ENCODE measurements at places on chromosomes 1 and 21. TPM values are rescaled to one million over a fixed set of nuclear protein-coding genes. Genes with fewer than 3 reads are reported as not detected.

DNA sequence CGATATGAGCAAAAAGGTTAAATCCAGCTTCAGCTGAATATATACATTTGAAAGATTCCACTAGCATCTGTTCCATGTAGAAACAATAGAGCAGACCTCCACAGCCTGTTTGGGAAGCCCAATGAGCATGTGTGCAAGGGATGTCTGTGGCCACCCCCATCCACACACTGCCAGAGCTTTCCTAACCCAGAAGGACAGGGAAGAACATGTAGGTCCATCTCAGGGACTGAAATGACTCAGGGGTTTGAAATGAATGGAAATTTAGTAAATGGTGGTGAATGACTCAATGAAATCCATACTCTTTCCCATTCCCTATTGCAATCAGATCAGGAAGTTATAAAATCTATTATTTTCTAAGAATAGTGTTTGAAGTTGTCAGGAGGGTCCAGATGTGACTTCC lies 397.2 kb downstream of the DUSP10 start:
- no peaks in the 10 kb centered on the region for H3K27me3 ChIP-seq
- H3K4me3 ChIP-seq: no peak overlapping the region
- H3K4me1 ChIP-seq: peaks cover 6% of the 10 kb centered on the region
- H3K36me3 ChIP-seq: no peaks in the 10 kb centered on the region

DNA sequence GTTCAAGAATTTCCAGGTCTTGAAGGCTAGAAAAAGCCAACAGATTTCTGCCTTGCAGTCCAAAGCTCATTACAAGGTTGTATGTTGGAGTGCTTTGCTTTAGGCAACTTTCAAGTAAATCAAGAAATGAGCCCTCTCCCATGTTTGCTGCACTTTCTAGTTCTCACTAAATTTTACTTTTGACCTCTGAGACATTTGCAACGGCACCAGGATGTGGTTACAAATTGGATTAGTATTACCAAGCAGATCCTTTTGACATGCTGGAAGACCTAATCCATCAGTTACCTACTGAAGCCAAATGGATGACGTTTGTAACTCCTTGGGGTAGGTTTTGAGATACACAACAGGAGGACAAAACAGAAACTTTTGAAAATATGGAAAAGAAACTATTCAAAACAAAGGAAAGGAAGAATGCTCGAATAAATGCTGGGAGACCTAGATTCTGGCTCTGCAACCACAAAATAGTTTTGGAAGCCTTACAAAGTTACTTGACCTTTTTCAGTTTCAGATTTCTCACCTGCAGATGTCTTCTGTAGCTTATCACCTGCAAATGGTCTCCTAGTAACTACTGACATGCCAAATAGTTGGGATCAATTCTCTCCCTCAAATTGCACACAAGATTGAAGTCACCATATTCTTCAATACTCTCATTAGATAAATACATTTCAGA lies 251.7 kb upstream of the ADGRL2 start:
- H3K4me3 ChIP-seq: no peak overlapping the region
- no peaks in the 10 kb centered on the region for H3K27me3 ChIP-seq
- H3K4me1 ChIP-seq: peaks cover 12% of the 10 kb centered on the region
- H3K27ac ChIP-seq: no peak overlapping the region

- H3K4me1 ChIP-seq: no peaks in the 10 kb centered on the region
- DNase-seq: no peak
- H3K4me3 ChIP-seq: no peak overlapping the region
- no peak overlapping the region for H3K27ac ChIP-seq
Observed at GRCh38 chr1:216032284-216032683, 391.0 kb downstream of the USH2A start.

GRCh38 chr1:114386129-114387009 lies 124.6 kb downstream of the TRIM33 start:
- peak overlapping the region; percentile 18 for H3K27ac ChIP-seq
- no peak for DNase-seq
- peaks cover 20% of the 10 kb centered on the region for H3K36me3 ChIP-seq
- peaks cover 2% of the 10 kb centered on the region for H3K4me1 ChIP-seq

DNA sequence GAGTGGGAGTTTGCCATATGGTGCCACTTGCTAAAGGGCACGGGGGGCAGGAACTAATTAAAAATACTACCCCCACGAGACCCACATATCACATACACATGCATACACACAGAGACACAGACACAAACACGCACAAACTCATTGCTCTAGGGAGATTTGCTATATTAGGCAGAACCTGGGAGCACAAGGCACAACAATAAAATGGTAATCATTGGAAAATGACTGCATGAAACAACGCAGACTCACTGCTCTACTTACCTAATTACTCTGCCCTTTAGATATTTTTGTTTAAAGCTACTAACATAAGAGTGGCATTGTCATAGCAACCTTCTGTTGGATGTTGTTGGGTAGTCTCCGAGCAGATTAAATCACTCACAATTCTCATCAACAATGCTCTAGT lies 20.3 kb upstream of the RGS4 start:
- peaks cover 4% of the 10 kb centered on the region for H3K27me3 ChIP-seq
- H3K27ac ChIP-seq: peak overlapping the region; percentile 79
- peak overlapping the region; percentile 9 for H3K4me3 ChIP-seq
- no peak for DNase-seq
- H3K36me3 ChIP-seq: no peaks in the 10 kb centered on the region
- peaks cover 28% of the 10 kb centered on the region for H3K4me1 ChIP-seq

- no peaks in the 10 kb centered on the region for H3K36me3 ChIP-seq
- DNase-seq: no peak
- peaks cover 4% of the 10 kb centered on the region for H3K27me3 ChIP-seq
- no peak overlapping the region for H3K4me3 ChIP-seq
Observed at GRCh38 chr1:34606504-34606903, 148.3 kb upstream of the GJB5 start.

DNA sequence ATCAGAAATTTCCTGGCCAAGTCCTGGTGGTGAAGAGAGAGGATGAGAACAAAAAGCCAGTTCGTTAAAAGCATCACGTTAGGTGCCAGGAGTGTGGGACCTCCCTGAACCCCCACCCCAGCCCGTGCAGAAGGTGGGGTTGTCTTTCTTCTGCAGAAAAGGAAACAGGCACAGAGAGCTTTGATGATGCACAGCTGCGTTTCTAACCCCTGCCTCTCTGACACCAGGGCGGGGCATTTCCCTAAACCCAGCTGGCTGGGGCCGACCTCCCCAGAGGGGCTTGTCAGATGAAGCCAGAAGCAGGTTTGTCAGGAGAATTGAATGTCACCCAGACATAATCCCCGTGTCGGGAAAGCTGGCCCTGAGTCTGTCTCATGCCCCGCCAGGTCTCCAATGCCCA lies 189.3 kb upstream of the EDN2 start:
- peak overlapping the region; percentile 32 for H3K4me3 ChIP-seq
- peaks cover 5% of the 10 kb centered on the region for H3K36me3 ChIP-seq
- H3K27me3 ChIP-seq: peaks cover 24% of the 10 kb centered on the region

DNA sequence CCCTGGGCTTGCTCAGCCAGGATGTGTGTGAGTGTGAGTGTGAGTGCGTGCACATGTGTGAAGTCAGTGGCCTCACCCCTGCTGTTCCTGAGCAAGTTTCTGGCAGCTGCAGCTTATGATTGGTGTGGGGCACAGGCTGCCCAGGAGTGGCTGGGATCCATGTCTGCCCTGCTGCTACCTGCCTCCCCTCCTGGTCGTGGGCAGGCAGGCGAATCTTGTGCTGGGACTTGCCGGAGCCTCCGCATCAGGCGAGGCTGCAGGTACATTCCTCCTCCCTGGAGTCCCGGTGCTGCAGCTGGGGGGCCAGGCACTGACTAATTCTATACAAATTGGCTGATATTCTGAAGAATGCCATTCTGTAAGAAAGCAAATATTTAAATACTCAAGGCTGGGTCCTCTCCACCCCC lies 85.6 kb upstream of the WNT4 start:
- DNase-seq: no peak
- no peak overlapping the region for H3K27ac ChIP-seq
- no peaks in the 10 kb centered on the region for H3K36me3 ChIP-seq
- H3K4me3 ChIP-seq: no peak overlapping the region
- H3K4me1 ChIP-seq: no peaks in the 10 kb centered on the region

GRCh38 chr21:36790616-36791015 lies 91.7 kb downstream of the SIM2 start:
- H3K4me1 ChIP-seq: peaks cover 32% of the 10 kb centered on the region
- peaks cover 11% of the 10 kb centered on the region for H3K27me3 ChIP-seq
- peak overlapping the region; percentile 1 for H3K4me3 ChIP-seq
- H3K27ac ChIP-seq: peak overlapping the region; percentile 89
- DNase-seq: no peak

DNA sequence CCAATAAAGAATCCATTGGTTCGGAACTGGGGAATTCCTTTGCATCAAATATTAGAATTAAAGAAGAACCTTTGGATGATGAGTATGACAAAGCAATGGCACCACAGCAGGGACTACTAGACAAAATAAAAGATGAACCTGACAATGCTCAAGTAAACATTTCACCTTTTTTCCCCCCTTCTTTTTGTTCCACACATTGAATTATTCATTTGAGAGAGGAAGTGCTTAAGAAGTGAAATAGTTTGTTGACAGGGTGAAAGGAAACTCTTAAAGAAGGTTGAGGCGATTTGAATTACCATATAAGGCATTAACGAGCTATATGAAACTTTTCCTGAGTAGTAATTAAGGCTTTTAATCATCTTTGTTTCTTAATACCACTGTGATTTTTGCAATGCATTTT lies 93.1 kb downstream of the ZMYM4 start:
- H3K36me3 ChIP-seq: no peaks in the 10 kb centered on the region
- no peaks in the 10 kb centered on the region for H3K4me1 ChIP-seq
- H3K27ac ChIP-seq: no peak overlapping the region
- H3K4me3 ChIP-seq: no peak overlapping the region

DNA sequence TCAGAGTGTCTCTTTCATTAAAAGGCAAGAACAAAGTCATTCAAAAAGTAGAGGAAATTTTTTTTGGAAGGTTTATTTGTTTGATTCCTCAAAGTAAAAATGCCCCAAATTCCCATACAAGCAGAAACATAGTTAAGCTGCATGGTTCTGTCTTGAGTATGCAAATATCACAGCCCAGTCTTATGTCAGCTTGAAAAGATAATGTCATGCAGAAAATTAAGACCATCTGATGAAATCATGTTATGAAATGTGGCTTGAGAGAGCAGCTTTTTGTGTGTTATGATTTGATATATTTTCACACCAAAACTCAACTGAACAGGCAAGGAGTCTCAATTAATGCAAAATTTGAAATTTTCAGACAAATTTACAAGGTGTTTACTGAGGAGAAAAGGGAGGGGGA lies 411.0 kb downstream of the LMO4 start:
- no peaks in the 10 kb centered on the region for H3K36me3 ChIP-seq
- no peak overlapping the region for H3K27ac ChIP-seq
- H3K4me3 ChIP-seq: no peak overlapping the region
- H3K27me3 ChIP-seq: no peaks in the 10 kb centered on the region
- no peak for DNase-seq

DNA sequence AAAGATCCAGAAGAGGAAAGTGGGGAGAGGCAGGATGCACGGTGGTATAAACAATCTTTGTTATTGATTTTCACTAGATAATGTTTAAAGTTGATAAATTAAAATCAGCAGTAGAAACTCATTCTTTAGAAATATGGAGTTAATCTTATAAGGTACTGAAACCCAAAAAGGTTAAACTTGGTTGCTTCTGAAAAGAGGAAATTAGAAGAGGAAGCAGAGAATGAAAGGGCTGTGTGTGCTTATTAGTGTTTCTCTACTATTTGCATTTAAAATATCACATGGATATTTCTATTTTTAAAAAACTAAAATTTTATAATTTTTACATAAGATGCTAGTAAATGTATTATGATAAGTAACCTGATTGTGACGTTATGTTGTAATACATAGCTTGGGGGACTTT lies 24.4 kb downstream of the C1orf141 start:
- DNase-seq: no peak
- no peaks in the 10 kb centered on the region for H3K36me3 ChIP-seq
- no peak overlapping the region for H3K4me3 ChIP-seq
- H3K27me3 ChIP-seq: no peaks in the 10 kb centered on the region
- no peak overlapping the region for H3K27ac ChIP-seq

DNA sequence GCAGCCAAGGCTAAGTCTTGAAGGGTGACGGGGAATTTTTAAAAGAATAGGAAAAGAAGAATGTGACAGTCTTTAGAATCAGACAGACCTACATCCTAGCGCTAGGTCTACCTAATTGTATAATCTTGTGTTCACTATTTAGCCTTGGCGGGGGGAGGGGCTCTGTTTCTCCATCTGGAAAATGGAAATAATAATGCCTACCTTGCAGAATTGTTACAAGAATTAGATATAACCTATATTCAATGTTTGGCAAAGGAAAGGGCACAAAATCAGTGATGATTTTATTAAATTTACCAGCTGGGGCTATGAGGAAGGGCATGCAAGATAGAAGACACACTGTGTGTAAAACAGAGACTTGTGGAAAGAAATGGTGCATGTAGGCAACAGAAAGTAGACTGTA lies 154.8 kb downstream of the ZBTB18 start:
- peaks cover 5% of the 10 kb centered on the region for H3K27me3 ChIP-seq
- no peak for DNase-seq
- H3K4me1 ChIP-seq: peaks cover 17% of the 10 kb centered on the region
- H3K4me3 ChIP-seq: no peak overlapping the region

DNA sequence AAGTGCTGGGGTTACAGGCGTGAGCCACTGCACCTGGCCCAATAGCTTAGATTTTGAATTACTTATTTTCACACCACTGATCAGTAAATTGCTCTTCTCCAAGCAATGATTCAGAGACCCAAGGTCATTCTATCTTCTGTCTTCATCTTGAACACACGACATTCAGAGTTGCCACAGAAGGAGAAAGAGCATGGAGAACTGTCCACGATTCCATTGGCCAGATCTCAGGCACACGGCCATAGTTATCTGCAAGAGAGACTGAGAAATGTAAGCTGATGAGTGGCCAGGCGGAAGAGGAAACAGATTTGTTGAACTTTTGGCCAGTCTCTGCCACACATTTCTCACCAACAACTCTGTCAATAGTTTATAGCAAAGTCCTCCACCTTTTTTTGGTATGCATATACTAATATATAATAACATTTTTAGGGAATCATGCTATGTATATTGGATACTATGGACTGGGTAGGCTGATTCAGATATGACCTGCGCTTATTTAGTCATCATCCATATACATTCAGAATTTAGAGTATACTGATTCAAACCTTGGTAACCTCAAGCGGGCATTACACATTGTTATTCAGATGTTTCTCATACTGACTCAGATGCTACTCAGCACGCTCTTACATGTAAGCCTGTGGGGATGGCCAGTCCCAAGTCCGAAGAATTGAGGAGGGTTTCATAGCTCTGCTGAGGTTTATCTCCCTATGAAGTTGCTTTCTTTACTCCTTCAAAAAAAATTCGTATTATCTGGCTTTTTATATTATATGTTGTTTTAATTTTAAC lies 25.5 kb upstream of the CAP1 start:
- H3K36me3 ChIP-seq: no peaks in the 10 kb centered on the region
- no peak for DNase-seq
- H3K4me3 ChIP-seq: no peak overlapping the region
- no peaks in the 10 kb centered on the region for H3K27me3 ChIP-seq
- H3K4me1 ChIP-seq: no peaks in the 10 kb centered on the region

GRCh38 chr1:220775240-220775853 lies 11.4 kb upstream of the MTARC1 start:
- peaks cover 3% of the 10 kb centered on the region for H3K27me3 ChIP-seq
- no peak overlapping the region for H3K27ac ChIP-seq
- peak; percentile 74 for DNase-seq

GRCh38 chr1:106798991-106799390 lies 257.5 kb upstream of the PRMT6 start:
- no peak overlapping the region for H3K4me3 ChIP-seq
- H3K27me3 ChIP-seq: peaks cover 2% of the 10 kb centered on the region
- no peak for DNase-seq
- peaks cover 3% of the 10 kb centered on the region for H3K4me1 ChIP-seq

Gene UTS2
- not detected for total RNA-seq

Gene KRTAP19-3
- total RNA-seq: not detected

Gene OR6N1
- total RNA-seq: not detected

Gene AVPR1B
- not detected for total RNA-seq

Gene C1orf50
- total RNA-seq: 21.6 TPM

Gene TIAM1
- 23.3 TPM for total RNA-seq

Gene SPATA1
- total RNA-seq: 1.3 TPM

Gene MAP3K7CL
- total RNA-seq: 1.2 TPM

Gene HTR6
- not detected for total RNA-seq

Gene VWA5B1
- 0.10 TPM for total RNA-seq

All from glutamatergic neuron (in vitro differentiated cells).